ENCODE measurements at places on chromosomes 11 and 22. TPM values are rescaled to one million over a fixed set of nuclear protein-coding genes. Genes with fewer than 3 reads are reported as not detected.

The ADAMTS15 gene
- total RNA-seq: 0.99 TPM

The BCR gene
- 99.1 TPM for total RNA-seq

The TNNT3 gene
- 2.1 TPM for total RNA-seq

The E2F8 gene
- total RNA-seq: not detected

The HBE1 gene
- total RNA-seq: not detected

The GRK2 gene
- 108 TPM for total RNA-seq

The CD248 gene
- 4.0 TPM for total RNA-seq

The PRR14L gene
- total RNA-seq: 59.3 TPM

The GAB4 gene
- not detected for total RNA-seq

The KIF18A gene
- 0.54 TPM for total RNA-seq

The TECTA gene
- 5.7 TPM for total RNA-seq

The OR2AG1 gene
- total RNA-seq: not detected

The CNGA4 gene
- total RNA-seq: 3.8 TPM

The KRTAP5-9 gene
- not detected for total RNA-seq

The OR6T1 gene
- not detected for total RNA-seq

The SERPINH1 gene
- 14.3 TPM for total RNA-seq

The LRRC10B gene
- total RNA-seq: 10.1 TPM

The CCDC89 gene
- total RNA-seq: 1.9 TPM

The MAPK8IP1 gene
- 231 TPM for total RNA-seq

The KRTAP5-8 gene
- total RNA-seq: 2.0 TPM

The FAM118B gene
- total RNA-seq: 22.6 TPM

The KDM4D gene
- total RNA-seq: 0.94 TPM

The DDX25 gene
- 39.0 TPM for total RNA-seq

The ALDH3B1 gene
- total RNA-seq: 1.2 TPM

The RASD2 gene
- 69.6 TPM for total RNA-seq

The SLC35E4 gene
- total RNA-seq: 12.4 TPM

The MB gene
- total RNA-seq: not detected

The WEE1 gene
- 3.4 TPM for total RNA-seq

The MUC6 gene
- not detected for total RNA-seq

The TFIP11 gene
- total RNA-seq: 33.4 TPM

The CRYBB3 gene
- not detected for total RNA-seq

The MN1 gene
- total RNA-seq: 9.4 TPM

The SLC25A18 gene
- 100 TPM for total RNA-seq

The BLID gene
- total RNA-seq: 5.8 TPM

The TEX54 gene
- not detected for total RNA-seq

The C11orf16 gene
- total RNA-seq: not detected

The SLC22A25 gene
- total RNA-seq: 0.37 TPM

The PANX3 gene
- not detected for total RNA-seq

The INS gene
- total RNA-seq: not detected

The MUC5AC gene
- 0.04 TPM for total RNA-seq

The OR51B4 gene
- total RNA-seq: not detected

The OR4S2 gene
- not detected for total RNA-seq

The DSCAML1 gene
- total RNA-seq: 46.2 TPM

The OVCH2 gene
- total RNA-seq: 1.8 TPM
